NCI-H1092 treated with DMSO at 0.1 percent for 48 hours (cell line): ENCODE measurements at places on chromosomes 13 and 19.

DNA sequence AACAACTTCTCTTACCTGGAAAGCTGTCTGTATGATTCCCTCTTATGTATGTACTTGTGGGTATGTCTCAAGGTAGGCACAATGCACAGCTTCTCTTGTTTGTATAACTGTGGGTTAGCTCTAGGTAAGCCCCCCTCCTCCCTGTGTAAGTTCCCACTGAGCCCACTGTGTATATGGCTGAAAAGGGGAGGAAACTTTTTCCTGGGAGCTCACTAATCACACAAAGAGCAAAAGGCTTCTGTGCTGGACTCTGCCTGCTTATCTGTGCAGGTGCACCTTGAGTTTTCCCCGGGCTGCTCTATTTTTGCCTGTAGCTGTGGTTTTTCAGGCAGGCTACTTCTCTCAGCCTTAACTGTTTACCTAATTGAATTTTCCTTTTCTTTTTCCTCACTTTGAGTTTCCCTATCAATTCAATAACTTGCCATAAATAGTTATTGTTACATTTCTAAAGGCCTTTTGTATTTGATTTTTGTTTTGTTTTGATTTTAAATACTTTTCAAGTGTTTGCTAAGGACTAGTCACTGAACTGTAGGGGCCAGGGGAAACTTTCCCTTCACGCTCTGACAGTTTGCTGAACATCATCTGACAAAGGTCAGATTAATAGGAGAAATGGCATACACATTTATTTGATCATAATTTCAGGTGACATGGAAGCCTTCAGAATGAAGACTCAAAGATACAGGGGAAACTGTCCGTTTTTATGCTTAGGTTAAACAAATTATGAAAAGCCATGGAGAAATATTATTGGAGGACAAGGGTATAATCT is 423.5 kb upstream of the ATXN8OS start:
- peak; percentile 17 for DNase-seq

DNA sequence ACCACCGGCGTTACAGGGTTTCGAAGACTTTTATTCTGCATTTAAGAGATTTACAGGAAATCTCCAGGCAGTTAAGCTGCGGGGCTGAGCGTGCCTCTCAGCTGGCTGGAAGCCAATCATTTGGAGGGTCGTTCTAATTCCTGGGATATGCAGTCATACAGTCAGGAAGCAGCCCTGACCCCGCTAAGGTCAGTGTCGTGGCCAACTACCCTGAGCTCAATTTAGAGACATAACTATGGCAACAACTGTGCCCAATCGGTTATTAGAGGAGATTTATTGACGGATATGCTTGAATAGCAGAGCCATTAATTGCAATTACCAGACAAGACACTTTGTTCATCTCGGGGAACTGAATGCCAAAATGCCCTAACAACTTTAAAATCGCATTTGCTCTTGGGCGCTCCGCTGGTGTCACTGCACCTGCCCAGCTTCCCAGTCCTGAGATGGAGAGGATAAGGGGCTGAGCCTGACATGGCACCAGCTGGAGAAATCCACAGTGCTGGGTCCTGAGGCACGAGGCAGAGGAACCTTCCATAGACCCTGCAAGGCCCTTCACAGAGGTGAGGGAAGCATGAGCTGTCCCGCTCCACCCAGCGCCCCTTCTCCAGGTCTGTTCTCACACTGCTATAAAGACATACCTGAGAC is 15.1 kb upstream of the ZNF507 start:
- no peak for DNase-seq

DNA sequence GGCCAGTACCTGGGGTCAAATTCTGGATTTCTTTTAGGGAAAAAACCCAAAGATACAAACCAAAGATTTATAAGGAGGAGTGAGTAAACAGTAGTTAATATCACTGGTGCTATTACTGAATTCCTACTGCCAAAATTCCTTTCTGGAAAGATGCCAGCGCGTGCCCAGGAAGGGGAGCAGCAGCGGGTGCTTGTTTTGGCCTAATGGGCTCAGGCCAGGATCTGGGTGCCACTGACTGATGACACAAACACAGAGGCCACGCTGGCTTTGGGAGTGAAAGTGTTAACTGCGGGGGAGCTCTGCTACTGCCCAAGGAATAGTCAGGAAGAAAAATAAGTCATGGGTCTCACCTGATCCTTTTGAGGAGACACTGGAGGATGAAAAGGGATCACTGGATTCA is 61.2 kb downstream of the KLF2 start:
- no peak for DNase-seq

DNA sequence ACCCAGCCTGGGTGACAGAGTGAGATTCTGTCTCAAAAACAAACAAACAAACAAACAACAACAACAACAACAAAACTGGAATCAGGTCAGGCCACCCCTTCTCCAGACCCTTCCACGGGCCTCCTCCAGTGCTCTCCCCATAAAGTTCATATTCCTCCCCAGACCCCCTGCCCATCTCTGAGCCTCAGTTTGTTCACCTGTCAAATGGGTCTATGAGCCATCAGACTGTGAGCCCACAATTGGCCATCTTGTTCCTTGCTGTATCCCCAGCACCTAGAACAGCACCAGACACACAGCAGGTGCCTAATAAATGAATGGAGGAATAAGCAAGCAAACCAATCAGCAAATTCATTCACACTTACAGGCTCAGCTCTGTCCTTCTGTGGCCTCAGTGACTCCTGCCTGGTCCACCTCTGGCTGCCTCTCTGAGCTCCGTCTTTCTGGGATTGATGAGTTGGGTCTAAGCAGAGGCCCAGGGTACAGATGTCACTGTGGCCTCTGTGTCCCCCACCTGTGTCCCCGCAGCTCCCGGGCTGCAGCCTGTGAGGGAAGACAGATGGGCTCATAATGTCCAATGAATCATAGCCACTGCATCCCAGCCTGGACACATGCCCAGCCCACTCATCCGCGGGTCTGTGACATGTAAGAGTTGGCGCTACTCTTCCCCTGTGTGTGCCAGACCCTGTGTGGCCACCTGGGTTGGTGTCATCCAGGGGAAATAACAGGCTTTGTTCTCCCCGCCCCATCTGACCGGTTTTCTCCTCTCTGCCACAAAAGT is 19.6 kb upstream of the PTPRS start:
- peak; percentile 27 for DNase-seq

- no peak for DNase-seq
These were observed 11.5 kb upstream of the CCNE1 start for GRCh38 chr19:29800100-29800825.

DNA sequence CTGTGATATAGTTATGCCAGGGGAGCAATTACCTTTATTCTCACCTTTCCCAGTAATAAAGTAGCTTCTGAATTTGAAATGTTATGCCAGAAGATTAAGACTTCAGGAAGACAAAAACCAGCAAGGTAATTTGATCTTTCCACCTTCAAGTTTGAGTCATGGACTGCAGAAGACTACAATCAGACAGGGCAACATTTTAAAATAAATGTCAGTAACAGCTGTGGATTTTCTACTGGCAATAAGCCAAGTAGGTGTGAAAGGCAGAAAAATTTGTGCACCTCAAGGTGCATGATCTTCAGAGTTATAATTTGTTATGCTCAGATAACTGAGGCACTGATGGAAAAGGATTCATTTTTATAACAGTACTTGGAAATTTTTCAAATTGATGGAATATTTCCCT is 54.9 kb downstream of the SLITRK1 start:
- DNase-seq = no peak

- DNase-seq = no peak
These were observed 24.1 kb downstream of the CLEC4M start for GRCh38 chr19:7787141-7787540.

DNA sequence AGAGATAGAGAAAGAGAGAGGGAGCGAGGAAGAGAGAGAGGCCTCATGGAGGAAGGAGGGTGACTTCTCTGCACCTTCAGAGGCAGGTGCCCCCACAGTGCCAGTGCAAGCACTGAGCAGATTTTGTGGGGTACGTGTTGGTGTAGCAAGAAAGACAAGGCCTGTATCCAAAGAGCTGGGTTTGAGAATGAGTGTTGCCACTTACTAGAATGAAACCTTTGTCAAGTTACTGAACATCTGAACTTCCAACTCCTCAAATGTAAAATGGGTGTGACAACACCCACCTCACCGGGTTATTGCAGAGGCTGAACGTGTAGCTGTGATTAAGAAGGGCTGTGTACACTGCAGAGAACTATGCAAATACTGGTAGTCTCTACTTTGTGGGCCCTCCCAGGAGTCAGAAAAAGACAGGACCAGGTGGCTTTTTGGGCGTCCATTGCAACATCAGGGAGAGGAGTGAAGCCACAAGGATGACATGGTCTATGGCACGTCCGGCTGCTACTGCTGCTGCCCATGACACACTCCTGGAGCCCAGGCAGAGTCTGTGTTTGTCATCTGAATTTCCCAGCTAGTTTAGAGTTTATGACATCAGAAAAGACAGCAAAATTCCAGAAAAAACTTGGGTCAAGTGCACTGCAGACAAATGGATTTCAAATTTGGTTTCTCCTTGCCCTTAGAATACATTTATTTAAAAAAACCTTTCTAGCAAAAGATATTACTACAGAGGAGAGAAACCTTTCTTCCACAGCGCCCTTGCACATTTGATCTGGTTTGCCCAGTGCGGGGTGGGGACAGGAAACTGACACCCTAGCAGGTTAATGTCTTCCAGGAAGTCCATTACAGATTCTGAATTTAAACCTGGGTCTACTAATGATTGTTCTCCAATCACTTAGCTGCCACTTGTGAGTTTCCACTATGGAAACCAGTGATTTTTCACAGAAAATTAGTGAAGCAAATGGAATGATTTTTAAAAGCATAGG is 54.0 kb upstream of the ATP12A start:
- no peak for DNase-seq

- no peak for DNase-seq
These were observed 45.9 kb downstream of the SUGP2 start for GRCh38 chr19:18987456-18987855.

DNA sequence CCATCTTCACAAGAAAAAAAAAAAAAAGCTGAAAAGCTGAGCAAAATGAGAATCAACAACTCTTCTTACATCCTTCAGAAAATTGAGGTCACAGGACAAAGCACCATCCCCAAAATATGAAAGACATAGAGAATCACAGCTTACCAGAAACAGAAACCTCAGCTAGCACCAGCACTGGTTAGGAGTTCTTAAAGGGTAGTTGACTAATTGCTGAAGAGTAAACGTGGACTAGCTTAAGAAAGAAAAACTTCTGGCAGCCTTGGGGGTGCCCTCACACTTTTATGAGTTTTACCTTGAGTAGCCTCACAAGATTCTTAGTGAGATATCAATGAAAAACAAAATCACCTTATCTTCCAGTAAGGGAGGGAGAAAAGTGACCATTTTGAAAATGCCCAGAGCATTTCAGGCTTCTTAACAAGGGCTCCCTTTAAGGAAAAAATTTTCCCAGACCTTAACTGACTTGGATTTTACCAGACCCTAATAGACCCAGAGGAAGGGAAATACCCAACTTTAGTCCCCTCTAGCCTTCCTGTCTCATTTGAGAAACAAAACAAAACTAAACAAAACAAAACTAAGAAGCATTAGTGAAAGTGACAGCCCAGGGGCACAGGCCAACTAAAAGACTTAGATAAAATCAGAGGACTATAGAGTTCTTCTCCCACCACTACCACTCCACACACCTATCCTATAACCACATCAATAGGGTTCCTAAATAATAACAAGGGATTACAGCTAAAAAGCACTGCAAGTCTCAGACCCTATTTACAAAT is 888.6 kb downstream of the DIAPH3 start:
- no peak for DNase-seq
